ENCODE measurements at places on chromosomes 1 and 21.

DNA sequence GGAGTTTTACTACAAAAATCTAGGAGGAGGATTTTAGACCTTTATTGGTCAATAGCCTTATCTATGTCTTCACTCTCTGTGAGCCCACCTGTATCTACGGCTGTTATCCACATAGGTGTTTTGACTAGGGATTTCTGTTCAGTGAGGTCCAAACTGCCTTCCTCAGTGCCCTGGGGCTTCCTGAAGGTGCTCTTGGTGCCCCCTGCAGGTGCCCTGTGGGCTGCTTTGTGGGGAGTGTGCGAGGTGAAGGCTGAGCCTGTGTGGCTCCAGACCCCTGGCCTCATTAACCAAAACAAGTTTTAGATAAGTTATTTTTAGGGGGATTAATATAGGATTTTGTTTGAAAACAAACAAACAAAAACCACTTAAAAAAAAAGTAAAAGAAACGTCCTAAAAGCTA is 122.5 kb downstream of the KIF26B start:
- no peak for DNase-seq

- no peak for DNase-seq
Measured at GRCh38 chr1:157168015-157168414, 29.8 kb upstream of the ETV3 start.

GRCh38 chr1:151713044-151713443 is 3.6 kb downstream of the CELF3 start:
- no peak for DNase-seq

DNA sequence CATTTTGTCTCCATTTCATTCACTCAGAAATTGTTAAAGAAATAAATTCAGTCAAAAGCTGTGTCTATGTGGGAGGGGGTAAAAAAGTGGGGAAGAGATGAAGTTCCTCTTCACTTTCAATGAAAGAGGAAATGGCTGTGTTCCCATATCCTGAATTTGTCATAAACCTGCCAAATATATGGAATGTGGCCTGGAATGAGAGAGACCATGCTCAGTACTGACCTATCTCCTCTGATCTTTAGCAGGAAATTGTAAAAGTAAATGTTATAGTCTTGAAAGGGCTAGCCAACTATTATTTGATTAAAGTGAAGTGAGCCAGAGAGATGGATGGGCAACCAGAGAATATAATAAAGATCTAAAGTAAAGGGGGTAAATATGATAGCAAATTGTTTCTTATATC is 130.3 kb upstream of the C21orf91 start:
- DNase-seq, result no peak

GRCh38 chr21:41918561-41919358 is 35.1 kb downstream of the C2CD2 start:
- no peak for DNase-seq

DNA sequence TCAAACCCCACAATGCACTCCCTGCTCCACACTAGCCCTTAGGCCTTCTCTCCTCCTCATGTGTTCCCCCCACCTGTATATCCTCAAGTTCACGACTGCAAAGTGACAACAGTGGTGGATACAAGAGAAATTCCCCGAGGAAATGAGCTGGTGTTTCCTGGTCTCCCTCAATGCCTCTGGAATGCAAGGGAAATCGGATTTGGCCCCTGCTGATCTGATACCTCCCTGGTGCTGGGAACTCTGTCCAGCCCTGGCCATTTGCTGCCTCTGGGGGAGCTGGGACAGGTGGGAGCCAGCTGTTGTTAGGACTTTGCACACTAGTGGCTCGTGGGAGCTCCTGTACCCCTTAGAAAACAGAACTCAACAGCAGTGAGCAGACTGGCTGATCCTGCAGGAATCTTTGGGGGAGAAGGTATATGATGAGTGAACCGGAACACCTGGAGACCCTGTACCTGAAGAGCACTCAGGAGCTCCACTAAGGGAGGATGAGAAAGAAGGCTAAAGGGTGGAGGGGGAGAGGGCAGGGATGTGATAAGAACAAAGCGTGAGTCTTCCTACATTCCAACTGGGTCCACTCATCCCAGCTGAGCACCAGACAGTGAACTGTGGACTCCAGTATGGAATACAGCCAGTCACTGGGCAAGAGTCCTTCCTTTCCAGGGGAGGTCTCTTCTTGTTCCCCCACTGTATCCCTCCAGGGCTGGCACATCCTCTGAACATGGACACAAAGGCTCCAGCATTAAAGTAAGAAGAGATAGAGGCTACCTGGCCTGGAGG is 69.3 kb downstream of the PLXNA2 start:
- DNase-seq, result no peak

GRCh38 chr1:49319426-49319963 is 542.8 kb upstream of the BEND5 start:
- no peak for DNase-seq

- no peak for DNase-seq
Measured at GRCh38 chr1:228420968-228421826, 4.5 kb upstream of the TRIM17 start.

DNA sequence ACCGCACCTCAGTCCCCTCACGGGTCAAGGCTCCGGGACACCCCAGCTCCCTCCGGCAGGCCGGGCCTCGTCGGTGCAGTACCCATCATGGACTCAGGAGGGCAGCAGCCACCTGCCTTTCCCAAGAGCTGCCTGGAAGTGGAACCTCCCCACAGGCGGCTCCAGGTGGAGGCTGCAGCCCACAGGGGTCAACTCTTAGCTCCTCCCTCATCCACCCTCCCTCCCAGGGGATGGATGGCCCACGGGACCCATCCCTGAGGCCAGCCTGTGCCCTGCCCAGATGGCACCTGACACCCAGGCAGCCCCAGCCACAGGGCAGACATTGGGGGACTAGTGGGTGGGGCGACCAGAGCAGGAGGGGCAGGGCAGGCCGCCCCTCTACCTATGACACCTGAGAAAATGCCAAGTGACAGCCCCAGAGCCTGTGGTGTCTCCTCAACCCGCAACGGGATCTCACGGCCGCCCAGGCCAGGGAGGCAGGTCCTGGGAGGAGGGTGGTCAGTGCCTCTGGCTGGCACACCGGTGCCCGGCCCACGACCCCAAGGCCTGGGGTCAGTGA is 1.2 kb upstream of the ARHGEF16 start:
- peak; percentile 71 for DNase-seq

DNA sequence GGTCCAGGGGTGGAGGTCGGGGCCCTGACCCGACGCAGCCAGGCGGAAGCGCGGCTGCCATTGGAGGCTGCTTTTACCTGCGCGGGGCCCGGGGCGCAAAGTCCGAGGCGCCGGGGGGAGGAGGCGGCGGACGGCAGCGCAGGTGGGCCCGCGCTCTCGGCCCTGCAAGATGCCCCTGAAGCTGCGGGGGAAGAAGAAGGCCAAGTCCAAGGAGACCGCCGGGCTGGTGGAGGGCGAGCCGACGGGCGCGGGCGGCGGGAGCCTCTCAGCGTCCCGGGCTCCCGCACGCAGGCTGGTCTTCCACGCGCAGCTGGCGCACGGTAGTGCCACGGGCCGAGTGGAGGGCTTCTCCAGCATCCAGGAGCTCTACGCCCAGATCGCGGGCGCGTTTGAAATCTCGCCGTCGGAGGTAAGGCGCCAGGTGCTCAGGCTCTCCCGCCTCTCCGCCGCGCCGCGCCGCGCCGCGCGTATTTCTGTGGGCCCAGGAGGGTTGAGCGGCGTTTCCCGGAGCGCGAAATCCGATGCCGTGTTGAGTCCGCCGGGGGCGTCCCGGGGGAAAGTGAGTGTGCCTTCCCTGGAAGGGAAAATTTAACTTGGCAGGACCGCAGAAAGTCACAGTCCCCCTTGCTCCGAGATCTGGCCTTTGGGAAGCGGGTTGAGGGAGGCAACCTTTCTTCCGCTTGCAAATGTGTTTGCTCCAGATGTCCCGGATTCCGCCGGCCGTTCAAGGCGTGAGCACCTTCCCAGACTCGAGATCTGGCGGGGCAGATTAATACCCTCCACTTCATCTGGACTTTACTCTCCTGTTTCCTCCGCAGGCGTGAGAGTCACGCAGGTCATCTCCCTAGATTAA is at the start of gene GIPC2:
Gene GIPC2, plus strand, starts transcription at position 41 of the 853 bp plus-strand sequence. Its CDS starts 129 bp downstream, at position 170.
- no peak for DNase-seq

DNA sequence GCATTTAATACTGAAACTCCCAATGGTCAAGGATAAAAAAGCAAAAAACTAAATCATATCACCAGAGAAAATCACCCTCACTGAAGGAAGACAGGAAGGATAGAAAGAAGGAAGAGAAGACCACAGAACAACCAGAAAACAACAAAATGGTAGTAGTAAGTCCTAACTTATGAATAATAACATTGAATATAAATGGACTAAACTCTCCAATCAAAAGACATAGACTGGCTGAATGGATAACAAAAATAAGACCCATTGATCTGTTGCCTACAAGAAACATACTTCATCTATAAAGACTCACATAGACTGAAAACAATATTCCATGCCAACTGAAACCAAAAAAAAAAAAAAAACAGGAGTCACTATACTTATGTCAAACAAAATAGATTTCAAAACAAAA is 347.7 kb downstream of the NCAM2 start:
- no peak for DNase-seq

- no peak for DNase-seq
Measured at GRCh38 chr1:110328274-110328673, 10.9 kb upstream of the RBM15 start.

GRCh38 chr1:103948526-103948925 is 198.8 kb downstream of the AMY1C start:
- no peak for DNase-seq

- DNase-seq, result no peak
Measured at GRCh38 chr21:43937051-43937832, 72.2 kb downstream of the AGPAT3 start.

- no peak for DNase-seq
Measured at GRCh38 chr1:43368646-43369020, 822 bp upstream of the ELOVL1 start.

- no peak for DNase-seq
Measured at GRCh38 chr1:113677250-113678158, 81.8 kb downstream of the PHTF1 start.

GRCh38 chr1:189678779-189679178 is 798.9 kb downstream of the BRINP3 start:
- DNase-seq, result no peak

DNA sequence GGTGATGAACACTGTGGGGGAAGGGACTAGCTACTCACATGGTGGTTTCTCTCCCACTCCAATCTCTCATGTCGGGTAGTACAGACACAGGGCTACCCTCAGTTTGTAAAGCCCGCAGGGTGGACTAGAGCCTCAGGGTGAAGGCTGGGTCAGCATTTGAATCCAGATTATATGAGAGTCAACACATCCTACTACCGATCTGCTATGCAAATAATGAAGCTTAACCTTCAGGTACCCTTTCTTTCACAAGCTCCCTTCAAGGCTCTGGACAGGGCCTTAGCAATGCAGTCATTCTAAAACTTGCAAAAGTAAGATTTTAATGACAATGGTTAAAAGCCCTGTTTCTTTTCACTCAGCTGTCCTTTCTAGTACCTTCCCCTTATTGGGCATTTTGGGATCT is 5.5 kb upstream of the ZBED6 start:
- DNase-seq, result no peak

DNA sequence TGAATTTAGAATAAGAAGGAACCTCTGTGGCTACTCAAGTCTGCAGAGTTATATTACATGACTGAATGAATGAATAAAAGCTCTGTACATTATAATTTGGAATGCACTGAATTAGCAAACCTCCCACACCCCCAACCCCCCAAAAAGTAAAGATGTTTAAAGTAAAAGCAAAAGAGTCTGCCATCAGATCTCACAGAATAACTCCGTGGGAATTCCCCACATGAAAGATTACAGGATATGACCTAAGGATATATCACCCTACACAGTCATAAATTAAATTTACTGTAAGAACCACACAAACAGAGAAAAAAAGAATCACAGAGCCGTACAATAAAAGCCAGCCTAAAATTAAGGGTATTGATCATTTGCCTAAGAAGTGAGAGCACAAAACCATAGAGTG is 587.3 kb downstream of the PTPRC start:
- DNase-seq, result no peak

- no peak for DNase-seq
Measured at GRCh38 chr1:234186037-234186688, 187.1 kb upstream of the COA6 start.

GRCh38 chr1:97654876-97655585 is 265.8 kb downstream of the DPYD start:
- DNase-seq, result no peak

DNA sequence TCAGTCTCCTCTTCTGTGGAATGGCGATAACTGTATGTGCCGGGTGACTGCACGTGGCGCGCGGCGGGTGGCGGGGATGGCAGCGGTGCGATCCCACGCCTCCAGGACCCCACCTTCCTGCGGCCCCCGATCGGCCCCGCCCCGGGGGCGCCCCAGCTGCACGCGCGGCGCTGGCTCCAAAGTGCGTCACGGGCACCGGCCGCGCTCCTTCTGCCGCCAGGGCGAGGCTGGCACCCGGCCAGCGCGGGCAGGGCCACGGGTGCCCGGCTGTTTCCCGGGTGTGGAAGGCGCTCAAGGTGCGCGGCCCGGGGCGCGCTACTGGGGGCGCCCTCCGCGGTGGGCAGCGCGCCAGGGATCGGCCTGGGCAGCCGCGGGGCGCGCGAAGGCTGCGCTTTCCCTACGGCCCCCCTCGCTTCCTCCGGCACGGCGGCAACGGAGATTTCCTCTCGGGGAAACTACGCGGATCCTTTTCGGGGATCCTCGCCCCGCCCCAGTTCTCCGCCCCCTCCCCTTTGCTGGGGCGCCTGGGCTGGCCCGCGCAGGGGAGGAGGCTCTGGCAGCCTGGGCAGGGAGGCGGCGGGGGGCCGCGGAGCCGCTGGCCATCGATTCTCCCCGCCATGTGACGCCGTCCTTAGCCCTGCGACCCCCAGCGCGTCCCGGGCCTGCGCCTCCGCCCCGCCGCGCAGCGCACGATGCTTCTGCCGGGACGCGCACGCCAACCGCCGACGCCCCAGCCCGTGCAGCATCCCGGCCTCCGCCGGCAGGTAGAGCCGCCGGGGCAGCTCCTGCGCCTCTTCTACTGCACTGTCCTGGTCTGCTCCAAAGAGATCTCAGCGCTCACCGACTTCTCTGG is at the start of gene EVA1C:
Gene EVA1C, plus strand, starts transcription at position 545 of the 853 bp plus-strand sequence. Its CDS starts 148 bp downstream, at position 693.
- peak; percentile 65 for DNase-seq

- no peak for DNase-seq
Measured at GRCh38 chr1:25634896-25635295, 18.3 kb downstream of the MAN1C1 start.

GRCh38 chr1:40122855-40123254 is 25.8 kb upstream of the PPT1 start:
- DNase-seq, result no peak

- DNase-seq, result no peak
Measured at GRCh38 chr1:240337781-240338180, 246.1 kb downstream of the FMN2 start.

DNA sequence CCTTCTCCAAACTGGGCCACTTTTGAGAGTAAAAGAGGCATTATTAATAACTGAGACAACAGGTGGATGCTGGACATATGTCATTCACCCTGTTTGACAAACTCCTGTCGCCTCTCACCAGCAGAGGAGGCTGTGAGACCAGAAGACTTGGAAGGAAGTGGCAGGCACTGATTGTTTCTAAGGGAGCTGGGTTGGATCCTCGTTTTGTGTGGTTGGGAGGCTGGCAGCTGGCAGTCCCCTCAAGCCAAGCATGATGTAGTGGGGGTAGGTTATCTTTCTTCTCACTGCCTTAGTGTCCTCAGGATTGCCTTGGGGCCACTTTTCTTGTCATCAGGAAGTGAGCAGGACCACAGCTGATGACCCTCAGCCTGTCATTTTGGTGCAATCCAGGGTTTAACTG is 86.5 kb upstream of the KCNJ15 start:
- no peak for DNase-seq
